ENCODE measurements at places on chromosomes 5 and 9.
A peak's percentile ranks its signal among the peaks of the same experiment; 100 is the strongest.

- no peak for DNase-seq
Observed at GRCh38 chr9:135037521-135038250, 49.8 kb upstream of the OLFM1 start.

DNA sequence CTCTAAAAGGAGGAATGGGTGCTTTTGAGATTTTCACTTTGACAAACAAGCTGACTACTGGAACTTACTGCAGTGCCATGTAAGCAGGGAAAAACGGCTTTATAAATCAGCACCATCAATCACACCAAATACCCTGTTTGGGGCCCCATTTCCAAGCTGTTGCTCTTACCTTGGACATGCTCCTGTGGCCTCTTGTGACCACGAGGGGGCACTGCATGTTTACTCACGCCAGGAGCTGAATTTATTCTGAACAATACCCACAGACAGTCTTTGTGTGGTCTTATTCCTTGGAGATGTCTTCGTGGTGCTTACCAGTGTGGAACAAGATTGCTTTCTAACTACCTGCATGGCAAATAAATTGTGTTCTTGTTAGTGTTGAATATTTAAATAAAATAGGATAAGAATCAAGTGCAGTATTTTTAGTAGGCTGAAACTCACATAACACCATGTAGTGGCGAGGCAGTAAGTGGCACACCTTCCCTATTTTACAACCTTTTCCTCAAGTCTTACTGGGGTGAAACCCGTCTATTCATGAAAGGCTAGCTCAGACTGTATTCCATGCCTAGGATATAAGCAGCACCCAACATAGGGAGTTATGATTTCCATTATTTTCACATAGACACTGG lies 155.5 kb upstream of the NMUR2 start:
- DNase-seq: no peak

- DNase-seq: no peak
Observed at GRCh38 chr5:68285851-68286611, 70.5 kb downstream of the PIK3R1 start.

- DNase-seq: no peak
Observed at GRCh38 chr5:131649161-131649560, 14.1 kb upstream of the RAPGEF6 start.

DNA sequence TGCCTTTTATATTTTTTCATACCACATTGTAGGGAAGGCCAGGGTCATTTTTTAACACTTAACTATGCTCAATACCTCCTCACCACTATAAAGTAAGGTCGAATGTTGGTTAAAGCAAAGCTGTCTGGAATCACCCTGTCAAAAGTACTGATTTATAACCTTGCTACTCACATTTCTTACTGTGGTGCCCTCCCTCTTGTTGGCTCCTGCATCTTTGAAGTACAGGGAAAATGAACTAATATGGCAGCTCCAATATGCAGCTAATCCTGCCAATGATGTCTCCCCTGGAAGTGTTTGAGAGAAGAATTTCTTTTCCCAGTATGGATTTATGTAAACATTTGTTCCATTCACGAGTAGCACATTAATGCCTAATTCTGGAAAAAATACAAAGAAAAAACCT lies 108.4 kb upstream of the RPS23 start:
- DNase-seq: no peak

- no peak for DNase-seq
Observed at GRCh38 chr5:172707285-172708182, 63.5 kb downstream of the DUSP1 start.

DNA sequence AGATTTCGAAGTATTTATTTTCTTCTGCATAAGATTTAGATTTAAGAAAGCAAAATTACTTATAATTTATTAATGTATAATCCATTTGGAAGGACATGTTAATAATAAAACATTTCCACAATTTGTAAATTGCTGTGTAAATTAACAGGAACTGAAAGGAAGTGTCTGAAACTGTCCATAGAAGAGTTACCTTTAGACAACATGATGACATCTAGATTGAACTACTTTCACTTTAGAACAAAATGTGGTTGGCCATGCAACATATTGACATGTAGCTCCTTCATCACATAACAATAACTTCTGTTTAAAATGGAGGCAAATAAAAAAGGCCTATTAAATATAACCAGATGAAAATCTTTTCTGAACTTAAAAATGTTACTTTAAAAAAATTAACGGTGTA lies 1849.5 kb upstream of the ACO1 start:
- DNase-seq: no peak

- no peak for DNase-seq
Observed at GRCh38 chr5:59139695-59140094, 556.8 kb downstream of the RAB3C start.

DNA sequence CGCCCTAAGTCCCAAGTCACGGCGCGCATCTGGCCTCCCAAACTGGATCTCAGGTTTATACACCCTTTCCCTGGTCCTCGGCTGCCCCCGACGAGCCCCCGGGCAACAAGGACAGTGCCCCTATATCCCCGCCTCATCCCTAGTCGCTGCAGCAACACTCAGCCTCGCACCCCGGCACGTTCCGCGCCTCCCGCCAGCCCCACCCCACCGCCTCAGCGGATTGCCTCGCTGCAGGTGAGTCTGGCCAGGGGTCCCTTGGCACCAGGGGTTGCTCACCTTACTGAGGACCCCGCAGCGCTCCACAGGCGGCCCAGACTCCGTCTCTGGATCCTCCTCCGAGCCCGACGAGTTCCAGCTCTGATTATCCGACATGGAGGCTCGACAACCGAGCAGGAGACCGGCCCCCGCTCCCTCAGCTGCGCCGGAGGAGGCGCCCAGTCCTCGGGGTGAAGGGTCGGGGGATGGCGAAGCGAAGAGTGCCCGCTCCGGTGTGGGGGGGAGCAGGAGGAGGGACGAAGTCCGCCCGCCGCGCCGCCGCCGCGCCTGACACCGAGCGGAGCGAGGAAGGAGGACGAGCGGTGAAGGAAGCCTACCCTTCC lies 494 bp downstream of the CERT1 start:
- DNase-seq: no peak

GRCh38 chr9:34310215-34310614 lies 18.9 kb downstream of the KIF24 start:
- no peak for DNase-seq

GRCh38 chr9:75001719-75002421 lies 26.2 kb downstream of the CARNMT1 start:
- no peak for DNase-seq

- DNase-seq: no peak
Observed at GRCh38 chr5:144844086-144844485, 673.4 kb downstream of the KCTD16 start.

DNA sequence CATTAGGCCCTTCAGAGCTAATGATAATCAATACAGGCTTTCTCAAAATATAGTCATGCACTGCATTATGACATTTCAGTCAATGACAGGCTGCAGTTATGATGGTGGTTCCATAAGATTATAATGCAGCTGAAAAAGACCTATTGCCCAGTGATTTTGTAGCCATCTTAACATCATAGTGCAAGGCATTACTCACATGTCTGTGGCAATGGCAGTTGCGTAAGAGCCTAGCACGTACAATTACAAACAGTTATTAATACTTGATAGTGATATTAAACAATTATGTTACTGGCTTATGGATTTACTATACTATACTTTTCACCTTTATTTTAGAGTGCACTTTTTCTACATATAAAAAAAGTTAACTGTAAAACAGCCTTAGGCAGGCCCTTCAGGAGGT lies 214.8 kb downstream of the ISL1 start:
- DNase-seq: no peak

DNA sequence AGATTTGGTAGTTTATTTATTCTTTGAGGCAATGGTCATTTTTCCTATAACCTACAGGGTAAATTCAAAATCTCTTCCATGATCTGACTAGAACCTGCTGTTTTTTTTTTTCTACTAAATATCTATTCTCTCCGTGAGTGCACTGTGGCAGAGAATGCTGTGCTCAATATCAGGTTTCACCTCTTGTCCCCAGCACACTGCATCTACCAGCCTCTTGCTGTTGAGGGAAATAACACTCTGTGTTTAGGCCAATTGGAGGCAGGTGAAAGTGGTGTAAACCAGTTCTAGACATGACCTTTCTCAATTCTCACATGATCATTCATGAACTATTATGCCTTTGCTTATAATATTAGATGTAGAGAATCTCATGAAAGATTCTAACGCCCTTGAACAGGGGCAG lies 2365.9 kb downstream of the MAT2B start:
- no peak for DNase-seq

- peak; percentile 32 for DNase-seq
Observed at GRCh38 chr9:32551276-32552051, 663 bp upstream of the SMIM27 start.

DNA sequence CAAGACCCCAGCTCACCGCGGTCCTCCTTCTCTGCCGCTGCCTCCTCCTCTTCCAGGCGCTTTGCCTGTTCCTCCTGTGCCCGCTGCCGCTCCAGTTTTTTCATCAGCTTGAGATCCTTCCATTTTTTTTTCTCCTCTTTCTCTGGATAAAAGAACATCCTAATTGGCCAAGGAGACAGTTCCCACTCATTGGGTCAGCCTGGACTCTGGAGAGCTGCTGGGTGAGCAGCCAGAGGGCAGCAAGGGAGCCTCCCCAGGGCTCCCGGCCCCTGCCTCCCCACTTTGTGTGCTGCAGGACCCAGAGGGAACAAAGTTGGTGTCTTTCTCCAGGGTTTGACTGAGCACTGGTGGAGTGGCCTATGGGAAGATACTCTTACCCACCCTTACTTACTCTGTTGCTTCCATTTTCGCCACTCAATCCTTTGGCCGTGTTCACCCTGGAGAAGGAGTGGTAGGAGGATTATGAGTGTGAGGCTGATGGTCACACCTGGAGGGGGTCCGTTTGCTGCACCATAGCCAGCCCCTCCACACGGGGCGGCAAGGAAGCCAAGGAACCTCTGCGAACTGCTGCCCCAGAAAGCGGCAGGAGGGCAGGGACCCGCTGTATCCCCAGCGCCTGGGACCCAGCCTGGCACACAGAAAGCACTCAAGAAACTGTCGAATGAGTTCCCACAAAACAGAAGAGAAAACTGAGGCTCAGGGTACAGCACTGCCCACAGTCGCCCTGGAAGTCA lies 708 bp downstream of the SPOUT1 start:
- no peak for DNase-seq

DNA sequence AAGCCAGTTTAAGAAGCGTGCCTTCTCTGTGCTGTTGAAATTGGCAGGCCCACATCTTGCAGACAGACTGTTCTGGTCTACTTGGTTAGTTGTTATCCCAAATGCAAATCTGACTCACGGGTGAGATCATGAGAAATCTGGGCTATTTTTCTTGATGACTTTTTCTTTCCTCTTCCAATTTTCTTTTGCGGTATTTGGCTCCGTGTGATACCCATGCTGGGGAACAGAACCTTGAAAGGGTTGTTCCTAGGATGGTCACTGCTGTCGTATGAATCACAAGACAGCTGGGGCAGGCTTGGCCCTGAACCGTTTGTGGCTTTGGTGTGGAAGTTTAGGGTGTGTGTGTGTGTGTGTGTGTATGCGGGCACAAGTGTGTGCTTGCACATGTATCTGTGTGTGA lies 24.6 kb downstream of the PDZD2 start:
- DNase-seq: no peak

DNA sequence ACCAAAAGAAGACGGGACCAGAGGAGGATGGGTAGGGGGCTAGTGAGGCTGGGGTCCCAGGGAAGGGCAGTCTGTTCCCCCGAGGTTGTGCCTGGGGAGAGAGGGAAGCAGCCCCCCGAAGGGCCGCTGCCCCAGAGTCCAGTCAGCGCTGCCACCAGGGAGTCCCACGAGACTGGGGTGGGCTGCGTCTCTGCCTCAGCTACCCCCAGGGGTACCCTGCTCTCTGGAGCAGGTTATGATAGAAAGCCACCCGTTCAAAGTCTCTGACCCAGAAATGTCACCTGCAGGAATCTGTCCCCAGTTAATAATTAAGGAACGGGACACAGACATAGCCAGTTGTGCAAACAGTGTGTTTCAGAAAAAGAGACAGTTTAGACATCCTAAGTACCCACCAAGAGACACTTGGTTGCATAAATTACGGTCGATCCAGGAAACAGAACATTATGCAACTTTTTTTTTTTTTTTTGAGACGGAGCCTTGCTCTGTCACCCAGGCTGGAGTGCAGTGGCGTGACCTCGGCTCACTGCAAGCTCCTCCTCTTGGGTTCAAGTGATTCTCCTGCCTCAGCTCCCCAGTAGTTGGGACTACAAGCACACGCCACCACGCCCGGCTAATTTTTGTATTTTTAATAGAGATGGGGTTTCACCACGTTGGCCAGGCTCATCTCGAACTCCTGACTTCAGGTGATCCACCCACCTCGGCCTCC lies 10.7 kb upstream of the AGPAT2 start:
- no peak for DNase-seq

DNA sequence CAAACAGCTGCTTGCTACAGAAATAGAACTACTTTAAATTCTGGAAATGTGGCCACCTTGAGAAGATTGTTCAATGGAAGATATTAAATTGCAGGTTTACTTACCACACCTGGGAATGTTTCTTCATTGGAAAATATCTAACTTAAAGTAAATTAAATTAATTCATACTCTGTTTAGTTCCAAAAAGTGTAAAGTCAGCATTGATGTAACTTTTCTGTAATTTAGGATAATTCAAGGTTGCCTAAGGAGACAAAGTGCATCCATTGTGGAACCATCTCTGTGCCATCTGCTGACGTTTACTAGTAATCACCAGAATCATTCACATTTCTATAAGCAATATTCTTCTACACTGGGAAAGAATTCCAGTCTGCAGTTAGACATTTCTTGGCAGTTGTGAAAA lies 53.0 kb downstream of the FAM170A start:
- no peak for DNase-seq

DNA sequence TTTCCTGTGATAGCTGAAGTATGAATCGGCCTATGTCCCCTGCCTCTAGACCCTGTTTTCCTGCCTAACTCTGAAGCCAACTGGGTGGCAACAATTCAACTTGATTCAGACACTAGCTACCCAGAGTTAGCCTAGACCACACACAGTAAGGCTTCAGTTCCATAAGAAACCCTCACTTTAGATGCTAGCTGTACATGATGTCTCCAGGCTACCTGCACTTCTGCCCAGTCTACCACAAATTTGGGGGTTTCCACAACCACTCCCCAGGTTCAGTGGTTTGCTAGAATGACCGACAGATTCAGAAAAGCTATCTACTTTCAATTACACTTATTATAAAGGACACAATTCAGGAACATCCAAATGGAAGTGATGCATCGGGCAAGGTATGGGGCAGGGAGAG lies 119.4 kb upstream of the VLDLR start:
- DNase-seq: no peak

GRCh38 chr9:26748449-26749058 lies 144.0 kb downstream of the CAAP1 start:
- DNase-seq: no peak

GRCh38 chr5:72892846-72893245 lies 63.0 kb upstream of the FCHO2 start:
- no peak for DNase-seq

- no peak for DNase-seq
Observed at GRCh38 chr9:3277200-3277599, 248.6 kb downstream of the RFX3 start.

DNA sequence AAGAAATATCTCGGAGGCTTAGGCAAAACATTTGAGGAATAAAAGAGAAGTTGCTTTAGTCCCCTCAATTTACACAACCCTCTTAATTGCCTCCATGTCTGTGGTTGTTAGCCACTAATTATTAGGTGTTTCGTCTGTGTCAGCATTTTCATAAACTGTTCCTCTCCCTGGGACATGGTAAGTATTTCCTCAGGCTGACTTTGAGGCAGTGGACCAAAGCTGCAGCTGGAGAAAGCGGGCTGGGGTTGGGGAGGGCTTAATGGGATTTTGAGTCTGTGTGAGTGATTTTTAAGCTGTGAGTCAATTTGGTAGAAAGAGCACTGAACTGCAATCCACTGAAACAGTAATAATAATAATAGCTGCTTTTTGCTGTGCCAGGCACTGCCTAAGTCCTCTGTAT lies 13.0 kb upstream of the TTC1 start:
- DNase-seq: no peak

GRCh38 chr9:27280860-27281259 lies 16.1 kb downstream of the EQTN start:
- no peak for DNase-seq
